Stimulated activated CD8-positive, alpha-beta memory T cell treated with anti-CD3 and anti-CD28 coated beads, Interleukin-2, amount 100 ng/mL, for 48 hours (primary cell): ENCODE measurements at places on chromosomes 7 and 10.

- no peak for DNase-seq
Observed at GRCh38 chr7:55326081-55326835, 38.9 kb upstream of the LANCL2 start.

DNA sequence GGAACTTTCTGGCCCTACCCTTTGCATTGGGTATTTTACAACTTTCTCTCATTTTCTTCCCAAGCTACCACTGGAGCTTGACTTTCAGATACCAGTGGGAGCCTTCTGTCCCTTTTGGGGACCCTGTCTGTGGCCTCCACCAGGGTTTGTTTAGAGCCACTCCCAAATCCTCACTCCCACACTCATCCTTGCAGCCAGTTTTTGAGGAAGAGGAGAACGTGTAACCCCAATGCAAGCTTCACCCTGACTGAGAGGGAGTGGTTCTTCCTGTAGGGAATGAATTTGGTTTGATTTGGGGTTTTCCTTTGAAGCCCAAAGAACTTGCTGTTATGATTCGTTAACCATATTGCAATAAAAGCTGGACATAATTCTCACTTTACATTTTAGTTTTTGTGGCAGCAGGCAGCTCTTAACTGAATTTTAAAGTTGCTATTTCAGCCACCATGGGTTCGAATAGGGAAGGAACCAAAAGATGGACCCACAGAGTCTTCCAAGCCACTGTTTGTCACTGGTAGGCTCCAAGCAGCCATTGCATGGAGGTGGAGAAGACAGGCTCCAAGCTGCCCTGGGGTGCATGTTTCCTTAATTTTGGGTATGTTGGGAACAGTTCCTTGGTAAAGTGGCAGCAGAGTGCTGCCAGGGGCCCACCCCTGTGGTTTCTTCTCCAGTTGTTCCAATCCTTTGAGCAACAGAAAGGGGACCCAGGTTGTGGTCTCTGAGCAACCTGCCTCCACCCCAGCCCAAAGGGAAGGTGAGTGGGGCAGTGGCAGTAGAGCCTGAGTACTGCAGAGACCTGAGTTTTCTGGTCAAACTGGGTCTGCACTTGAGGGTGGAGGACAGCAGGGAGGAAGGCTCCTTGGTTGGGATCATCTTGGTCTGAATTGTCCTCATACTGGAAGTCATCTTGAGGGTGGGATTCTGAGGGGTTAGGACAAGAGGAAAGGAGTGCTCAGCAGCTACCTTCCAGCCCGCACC lies 5.1 kb downstream of the EVX1 start:
- DNase-seq = no peak

DNA sequence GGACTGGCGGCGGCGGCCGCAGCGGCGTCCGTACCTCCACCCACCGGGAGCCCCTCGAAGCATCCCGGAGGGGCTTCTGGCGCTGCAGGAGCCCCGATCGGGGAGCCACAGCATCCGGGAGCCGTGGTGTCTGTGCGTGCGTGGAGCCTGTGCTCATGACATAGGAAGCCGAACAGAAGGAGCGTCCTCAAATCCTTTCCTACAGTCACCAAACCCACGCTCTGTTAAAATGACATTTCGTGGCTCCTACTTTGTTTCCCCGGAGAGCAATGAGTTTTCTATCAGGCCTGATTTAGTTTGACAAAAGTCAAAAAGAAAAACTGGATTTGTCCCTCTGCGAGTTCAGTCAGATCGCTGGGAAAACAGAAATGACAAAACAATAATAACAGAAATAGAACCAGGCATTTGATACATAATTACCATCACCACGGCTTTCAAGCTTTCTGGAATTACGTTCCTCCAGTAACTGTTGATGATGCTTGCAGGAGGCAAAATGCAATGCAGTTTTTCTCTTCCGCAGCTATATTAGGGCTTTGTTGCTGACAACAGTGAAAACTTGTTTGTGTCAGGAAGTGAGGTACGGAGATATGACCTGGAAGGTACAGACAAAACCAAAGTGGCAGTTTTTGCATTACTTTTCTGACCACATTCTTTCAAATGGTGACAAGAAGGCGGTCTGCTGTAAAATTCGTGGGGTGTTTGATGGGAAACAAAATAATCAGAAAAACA lies 219.3 kb upstream of the MKLN1 start:
- no peak for DNase-seq

- DNase-seq = no peak
Observed at GRCh38 chr10:2012209-2012608, 274.9 kb upstream of the ADARB2 start.

GRCh38 chr10:65861249-65861648 lies 1064.6 kb upstream of the LRRTM3 start:
- DNase-seq = no peak

DNA sequence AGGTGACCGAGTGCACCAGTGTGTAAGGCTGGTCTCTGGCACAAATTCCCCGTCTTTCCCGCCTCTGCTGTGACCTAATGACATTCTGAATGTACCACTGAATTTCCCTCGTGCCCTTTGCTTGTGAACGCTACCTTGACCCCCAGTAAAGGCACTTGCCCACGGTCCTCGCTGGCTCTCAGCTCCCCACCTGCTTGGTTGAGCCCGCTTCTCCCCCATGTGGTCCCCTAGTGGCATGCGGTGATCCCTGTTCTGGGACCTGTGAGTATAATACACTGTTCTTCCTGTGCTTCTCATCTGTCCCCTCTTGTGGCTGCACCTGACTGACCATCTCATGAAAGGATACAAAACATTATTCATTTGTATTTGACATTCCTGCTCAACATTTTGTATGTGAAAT lies 495.7 kb downstream of the INHBA start:
- DNase-seq = no peak

- DNase-seq = no peak
Observed at GRCh38 chr10:96614515-96614914, 27.7 kb upstream of the TM9SF3 start.

DNA sequence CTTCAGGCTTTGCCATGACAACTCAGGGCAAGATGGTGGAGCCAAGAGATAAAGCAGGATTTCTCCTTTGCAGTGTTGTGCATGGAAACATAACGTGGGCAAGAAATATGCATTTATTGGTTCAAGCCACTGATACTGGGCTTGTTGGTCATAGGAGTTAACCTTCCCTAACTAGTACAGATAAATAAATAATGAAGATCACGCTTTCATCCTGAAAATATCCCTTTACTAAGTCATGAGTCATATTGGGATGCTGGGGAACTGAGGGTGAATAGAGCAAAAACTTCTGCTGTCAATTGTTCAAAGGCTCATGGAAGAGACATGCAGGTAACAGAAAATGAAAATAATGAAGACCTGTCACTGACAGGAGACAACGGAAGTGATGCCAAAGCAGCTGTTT lies 55.5 kb downstream of the TES start:
- DNase-seq = no peak

GRCh38 chr7:82098414-82098813 lies 328.6 kb upstream of the HGF start:
- no peak for DNase-seq

DNA sequence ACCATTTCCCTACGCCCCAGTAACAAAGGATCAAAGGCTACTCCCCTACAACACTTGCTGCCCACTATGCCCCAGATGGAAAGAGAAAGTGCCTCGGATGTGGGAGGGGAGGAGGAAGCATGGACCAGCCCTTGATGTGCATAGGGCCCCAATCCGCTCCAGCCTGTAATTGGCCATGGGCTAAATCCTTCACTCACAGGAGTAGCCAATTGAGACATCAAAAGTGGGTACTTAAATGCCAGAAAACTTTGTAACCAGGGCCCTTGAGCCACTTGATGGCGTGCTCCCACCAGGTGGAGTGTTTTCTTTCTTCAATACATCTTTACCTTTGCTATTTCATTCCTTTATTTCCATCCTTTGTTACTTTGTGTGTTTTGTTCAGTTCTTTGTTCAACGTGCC lies 500.5 kb upstream of the LRRN3 start:
- no peak for DNase-seq

DNA sequence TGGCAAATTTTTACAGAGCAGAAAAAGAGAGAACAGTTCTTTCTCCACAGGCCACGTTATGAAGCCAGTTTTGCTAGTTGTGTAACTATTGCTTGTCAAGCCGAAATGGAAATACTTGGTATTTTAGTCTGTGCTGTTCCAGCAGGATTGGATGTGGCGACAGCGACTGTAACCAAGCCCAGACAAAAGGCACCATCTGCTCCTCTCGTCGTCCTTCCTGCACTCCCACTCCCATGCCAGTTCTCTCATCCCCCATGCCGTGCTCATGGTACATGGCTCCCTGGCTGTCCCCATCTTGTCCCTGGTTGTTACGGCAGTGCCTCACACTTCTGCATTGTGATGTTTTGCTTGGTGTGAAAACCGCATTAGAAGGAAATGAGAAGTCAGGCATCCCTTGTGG lies 185.7 kb upstream of the FZD8 start:
- no peak for DNase-seq

GRCh38 chr10:71763352-71764127 lies 9.8 kb downstream of the VSIR start:
- no peak for DNase-seq

GRCh38 chr7:104983076-104983577 lies 30.9 kb upstream of the KMT2E start:
- no peak for DNase-seq

DNA sequence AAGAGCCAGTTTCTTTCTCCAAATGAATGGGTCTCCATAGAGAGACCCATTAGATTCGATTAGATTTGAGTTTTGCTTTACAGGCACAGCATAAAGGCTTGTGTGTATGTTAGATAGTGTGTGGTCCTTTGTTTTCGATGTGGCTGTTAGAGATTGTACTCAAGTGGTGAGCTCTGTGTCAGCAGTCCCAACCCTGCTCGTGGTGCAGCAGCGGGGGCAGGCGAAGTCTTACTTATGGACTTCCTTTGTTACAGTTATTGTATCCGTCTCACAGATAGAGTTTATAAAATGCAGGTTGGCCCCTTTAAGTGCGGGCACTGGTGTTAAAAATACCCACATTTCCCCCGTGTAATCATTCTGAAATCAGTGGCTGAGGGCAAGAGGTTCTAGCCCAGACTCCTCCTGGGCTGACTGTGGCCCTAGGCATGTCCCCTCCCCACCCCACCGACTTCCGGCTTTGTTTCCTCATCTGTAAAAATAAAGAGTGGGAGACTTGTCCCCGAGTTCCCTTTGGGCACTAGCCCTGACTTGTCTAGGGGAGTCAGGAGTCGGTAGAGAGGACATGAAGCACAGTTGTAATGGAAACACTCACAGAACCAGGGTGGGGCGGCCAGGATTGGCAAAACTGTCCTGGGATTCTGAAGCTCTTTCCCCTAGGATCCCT lies 28.6 kb downstream of the MTURN start:
- DNase-seq = no peak

GRCh38 chr7:82166260-82167015 lies 277.1 kb downstream of the CACNA2D1 start:
- no peak for DNase-seq

DNA sequence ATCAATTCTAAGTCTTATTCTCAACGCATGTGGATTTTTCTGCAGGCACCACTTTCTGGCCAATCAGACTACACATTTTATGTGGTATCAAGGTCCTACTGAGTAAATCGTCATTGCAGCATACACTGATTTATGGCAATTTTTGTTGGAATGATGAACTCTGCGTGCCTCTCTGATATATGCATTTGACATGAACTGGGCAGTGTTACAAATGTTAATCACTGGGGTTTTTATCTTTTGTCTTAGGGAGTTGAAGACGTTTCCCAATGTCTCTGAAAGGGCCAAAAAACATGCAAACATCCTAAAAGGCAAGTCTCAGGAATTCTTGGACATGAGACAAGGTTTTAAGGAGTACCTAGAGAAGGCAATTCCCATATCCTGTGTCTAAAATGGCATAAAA lies 809.5 kb upstream of the CELF2 start:
- DNase-seq = no peak

GRCh38 chr7:42186151-42186550 lies 50.9 kb downstream of the GLI3 start:
- DNase-seq = no peak

DNA sequence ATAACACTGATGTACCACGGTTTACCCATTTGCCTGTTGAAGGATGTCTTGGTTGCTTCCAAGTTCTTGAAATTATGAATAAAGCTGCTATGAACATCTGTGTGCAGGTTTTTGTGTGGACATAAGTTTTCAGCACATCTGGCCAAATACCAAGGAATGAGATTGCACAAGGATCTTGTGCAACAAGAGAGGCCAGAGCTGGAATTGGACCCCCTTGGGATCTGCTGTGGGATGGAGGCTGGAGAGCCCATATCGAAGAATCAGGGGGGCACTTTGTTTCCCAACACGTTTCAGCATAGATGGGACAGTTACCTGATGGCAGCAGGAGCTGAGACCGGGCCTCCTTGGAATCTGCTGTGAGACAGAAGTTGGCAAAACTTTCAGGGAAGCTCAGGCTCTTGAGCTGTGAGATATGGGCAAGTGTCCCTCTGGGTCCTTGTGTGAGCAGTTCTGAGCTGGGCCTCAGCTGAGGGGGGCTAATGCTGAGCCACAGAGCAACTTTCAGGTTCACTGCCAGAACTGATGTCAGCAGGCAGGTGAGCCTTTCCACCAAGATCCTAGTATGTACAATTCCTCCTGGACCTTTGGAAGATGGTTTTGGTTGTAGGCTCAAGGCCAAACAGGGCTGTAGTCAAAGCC lies 115.2 kb upstream of the RAB18 start:
- no peak for DNase-seq

DNA sequence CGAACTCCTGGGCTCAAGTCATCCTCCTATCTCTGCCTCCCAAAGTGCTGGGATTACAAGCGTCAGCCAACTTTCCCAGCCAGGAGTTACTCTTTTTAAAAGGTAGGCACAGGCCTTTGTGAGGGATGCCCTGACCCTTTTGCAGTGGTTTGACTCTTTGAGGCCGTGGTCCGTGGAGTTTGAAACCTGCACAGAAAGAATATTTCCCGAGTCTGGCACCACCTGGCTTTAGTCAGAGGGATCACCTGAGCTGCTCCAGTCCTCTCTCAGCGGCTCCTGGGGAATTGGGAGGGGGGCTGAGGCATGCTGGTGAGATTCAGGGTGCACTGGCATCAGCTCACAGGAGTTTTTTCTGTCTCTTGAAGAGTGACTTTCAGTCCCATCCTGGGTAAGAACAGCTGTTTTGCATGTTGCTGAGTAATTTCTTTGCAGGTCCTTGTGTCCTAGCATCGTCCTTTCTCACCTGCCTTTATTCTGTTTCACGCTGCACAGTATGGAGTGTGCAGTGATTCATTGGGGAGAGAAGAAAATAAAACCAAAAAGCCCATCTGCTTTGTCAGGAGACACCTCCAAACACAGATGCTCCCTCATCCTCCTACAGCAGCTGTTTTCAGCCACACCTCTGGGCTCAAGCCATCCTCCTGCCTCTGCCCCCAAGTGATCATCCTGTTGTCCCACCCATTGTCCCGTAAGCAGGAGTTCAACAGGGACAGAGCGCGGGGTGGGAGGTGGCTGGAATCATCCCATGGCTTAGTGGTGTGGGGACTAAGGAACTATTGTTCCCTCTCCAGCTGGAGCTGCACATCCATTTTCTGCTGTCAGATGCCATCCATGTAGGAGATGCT lies 284.7 kb downstream of the CAMK1D start:
- DNase-seq = no peak

GRCh38 chr7:20479706-20480105 lies 135.8 kb upstream of the ABCB5 start:
- no peak for DNase-seq

GRCh38 chr10:32139223-32140073 lies 83.2 kb upstream of the KIF5B start:
- no peak for DNase-seq
